ENCODE measurements at places on chromosomes 16 and 17.

DNA sequence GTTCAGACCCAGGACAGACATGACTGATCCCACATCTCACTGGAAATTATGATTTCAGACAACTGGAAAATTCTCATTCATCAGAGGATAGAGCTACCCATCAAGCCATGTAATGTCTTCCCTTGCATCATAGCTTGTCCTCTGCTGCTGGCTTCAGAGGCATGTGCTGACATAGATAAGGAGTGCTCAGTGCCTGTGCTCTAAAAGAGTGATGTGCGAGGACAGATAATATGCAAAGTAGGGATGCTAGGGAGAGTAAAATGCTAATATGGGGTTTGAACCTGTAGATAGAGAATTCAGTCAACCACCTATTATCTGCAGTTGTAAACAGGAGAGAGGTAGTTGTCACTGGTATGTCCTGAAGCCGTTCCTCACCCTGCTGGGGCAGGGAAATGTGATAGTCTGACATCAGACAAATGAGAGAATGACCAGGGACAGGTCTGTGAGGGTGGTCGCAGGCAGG lies 349.7 kb upstream of the CCL2 start:
- no peak for DNase-seq

DNA sequence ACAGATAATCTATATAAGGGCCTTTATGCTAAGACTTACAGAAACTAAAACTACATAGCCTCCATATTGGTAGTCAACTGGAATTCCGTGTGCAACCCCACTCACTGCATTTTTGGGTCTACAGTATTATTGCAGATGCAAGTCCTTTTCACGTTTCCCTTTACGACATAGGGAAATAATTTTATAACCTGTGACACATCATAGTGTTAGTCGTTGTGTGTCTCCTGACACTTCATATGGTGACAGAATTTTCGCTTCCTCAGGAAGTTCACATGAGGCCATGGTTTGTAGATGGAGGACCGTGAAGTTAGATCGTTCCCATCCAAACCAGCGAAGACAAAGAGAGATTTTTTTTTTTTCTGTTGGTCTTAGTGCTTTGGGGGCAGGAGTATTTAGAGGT lies 15.7 kb upstream of the MRC2 start:
- DNase-seq: no peak

- DNase-seq: no peak
Observed at GRCh38 chr17:39081851-39082250, 69.6 kb downstream of the PLXDC1 start.

DNA sequence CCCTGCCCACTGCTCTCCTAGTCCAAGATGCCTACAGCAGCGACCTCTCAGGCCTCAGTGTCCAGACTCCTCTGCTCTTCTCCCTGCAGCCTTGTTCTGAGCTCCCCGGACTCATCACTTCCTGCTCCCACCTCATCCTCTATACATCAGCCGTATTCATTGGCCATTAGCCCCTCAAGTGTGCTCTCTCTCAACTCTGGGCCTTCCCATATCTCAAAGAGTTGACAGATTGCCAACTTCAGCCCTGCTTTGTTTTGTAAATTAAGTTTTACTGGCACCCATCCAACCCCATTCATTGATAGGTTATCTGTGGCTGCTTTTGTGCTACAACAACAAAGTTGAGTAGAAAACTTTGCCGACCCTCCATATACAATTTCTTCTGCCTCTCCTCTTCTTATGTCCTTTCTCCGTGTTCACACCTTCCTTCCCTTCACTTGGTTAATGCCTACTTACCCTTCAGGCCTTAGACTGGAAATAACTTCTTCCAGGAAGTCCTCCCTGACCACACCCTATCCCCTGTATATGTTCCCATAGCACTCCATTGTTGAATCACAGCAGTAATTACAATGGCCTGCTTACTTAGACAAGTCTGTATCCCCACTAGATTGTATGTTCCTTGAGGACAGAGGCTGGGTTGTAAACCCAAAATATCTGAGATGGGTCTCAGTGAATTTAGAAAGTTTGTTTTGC lies 63.4 kb upstream of the TANC2 start:
- no peak for DNase-seq

DNA sequence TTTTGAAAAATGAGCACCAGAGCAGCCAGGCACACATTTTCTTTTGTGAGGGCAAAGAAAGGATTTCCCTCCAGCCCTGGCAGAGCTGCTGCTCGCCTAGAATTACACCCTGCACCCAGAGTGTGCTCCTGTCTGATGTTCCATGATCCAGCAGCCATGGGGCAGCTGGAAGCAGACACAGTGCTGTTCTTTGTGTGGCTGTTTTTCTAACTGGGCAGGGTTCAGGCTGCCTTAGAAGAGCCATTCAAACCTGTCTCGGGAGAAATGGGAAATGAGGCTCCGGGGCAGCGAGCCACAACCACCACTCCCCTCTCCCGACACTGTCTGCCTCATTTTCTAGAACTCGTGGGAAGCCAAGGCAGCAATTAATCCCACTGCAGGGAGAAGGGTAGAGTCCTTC lies 28.9 kb downstream of the LITAF start:
- DNase-seq: no peak

GRCh38 chr16:2194852-2195321 lies 1.5 kb downstream of the CASKIN1 start:
- peak; percentile 80 for DNase-seq

- no peak for DNase-seq
Observed at GRCh38 chr17:77332981-77333685, 192.4 kb downstream of the SEC14L1 start.

DNA sequence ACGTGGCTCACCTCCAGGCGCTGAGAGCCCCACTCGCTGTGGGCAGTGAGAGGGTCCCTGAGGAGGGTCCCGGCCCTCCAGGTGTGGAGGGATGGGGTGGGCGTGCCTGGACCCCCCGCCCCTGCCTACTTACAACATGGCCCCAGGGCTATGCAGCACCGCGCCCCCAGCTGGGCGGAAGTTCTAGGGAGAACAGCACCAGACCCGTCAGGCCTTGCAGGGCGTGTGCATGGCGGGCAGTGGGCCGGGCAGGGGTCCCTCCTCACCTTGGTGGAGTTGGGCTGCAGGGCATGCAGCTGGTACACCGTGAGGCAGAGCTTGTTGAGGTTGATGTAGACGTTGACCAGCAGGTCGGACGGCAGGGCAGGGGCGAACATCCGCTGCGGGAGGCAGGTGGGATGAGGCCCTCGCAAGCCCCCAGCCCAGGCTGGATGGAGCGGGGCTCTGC lies 2.7 kb downstream of the SMIM22 start:
- no peak for DNase-seq

Data from SHP77 (cell line).